Stimulated activated CD8-positive, alpha-beta memory T cell treated with anti-CD3 and anti-CD28 coated beads, Interleukin-2, amount 100 ng/mL, for 1 hour (primary cell): ENCODE measurements at places on chromosomes 5 and 9.

GRCh38 chr9:112200711-112201110, 25.6 kb upstream of the SUSD1 start:
- DNase-seq, result no peak

GRCh38 chr5:94407023-94407422, 211.4 kb downstream of the KIAA0825 start:
- DNase-seq, result no peak

- DNase-seq, result no peak
These were observed 107.6 kb downstream of the MUSK start for GRCh38 chr9:110776221-110776620.

GRCh38 chr9:96293498-96294158, 8.3 kb downstream of the HSD17B3 start:
- no peak for DNase-seq

- no peak for DNase-seq
These were observed 30.2 kb upstream of the DUSP1 start for GRCh38 chr5:172801179-172801671.

DNA sequence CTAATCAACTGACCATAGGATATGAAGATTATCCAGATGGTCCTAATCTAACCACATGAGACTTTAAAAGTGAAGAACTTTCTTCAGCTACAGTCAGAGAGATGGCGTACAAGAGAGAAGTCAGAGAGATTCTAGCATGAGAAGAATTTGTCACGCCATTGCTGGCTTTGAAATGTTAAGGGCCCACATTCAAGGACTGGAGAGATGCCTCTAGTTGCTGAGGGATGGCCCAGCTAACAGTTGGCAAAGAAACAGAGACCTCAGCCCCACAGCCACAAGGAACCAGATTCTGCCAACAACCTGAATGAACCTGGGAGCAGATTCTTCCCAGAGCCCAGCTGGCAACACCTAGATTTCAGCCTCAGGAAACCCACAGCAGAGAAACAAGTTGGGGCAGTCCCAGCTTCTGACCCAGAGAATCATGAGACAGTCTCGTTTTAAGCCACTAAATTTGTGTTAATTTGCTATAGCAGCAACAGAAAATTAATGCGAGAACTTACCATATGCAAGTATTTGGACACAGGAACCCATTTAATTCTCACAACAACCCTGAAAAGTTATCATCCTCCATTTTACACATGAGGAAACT, 132.0 kb downstream of the MLLT3 start:
- DNase-seq, result no peak

DNA sequence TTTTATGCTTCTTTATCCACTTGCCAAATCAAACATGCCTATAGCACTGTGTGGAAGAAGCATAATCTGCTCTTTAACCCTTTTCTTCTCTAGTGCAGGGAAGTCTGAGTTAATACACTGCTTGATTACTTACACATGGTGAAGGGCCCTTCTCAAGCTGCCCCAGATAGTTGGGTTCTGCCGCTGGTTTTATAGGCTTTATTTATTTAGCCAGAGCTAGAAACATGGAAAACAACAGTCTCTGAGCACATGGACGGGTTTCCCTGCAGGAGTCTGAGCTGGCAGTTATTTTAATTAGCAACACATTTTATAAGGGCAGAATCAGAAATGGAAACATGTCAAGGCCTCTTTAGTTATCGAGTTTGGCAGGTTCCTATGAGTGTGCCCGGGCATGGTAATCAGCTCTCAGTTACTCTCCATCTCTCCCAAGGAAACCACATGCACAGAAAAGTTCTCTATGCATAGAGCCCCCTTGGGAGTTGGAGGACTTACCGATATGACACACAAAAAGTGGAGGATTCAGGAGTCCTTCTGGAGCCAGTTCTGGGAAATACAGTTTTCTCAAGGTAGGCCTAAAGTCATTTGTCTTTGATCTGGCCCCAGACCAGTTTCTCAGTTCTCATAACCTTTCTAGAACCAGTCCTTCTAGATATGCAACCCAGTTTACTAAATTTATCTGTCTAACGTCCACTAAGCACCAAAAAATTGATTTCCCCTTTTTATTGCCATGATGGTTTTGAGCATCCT, 564.8 kb downstream of the ACTL7B start:
- no peak for DNase-seq

GRCh38 chr5:74641735-74642542, 1.4 kb upstream of the ENC1 start:
- no peak for DNase-seq

GRCh38 chr5:65867542-65868195, 58.7 kb upstream of the ERBIN start:
- no peak for DNase-seq

- DNase-seq, result no peak
These were observed 608.1 kb upstream of the ADAMTS16 start for GRCh38 chr5:4531756-4532704.

DNA sequence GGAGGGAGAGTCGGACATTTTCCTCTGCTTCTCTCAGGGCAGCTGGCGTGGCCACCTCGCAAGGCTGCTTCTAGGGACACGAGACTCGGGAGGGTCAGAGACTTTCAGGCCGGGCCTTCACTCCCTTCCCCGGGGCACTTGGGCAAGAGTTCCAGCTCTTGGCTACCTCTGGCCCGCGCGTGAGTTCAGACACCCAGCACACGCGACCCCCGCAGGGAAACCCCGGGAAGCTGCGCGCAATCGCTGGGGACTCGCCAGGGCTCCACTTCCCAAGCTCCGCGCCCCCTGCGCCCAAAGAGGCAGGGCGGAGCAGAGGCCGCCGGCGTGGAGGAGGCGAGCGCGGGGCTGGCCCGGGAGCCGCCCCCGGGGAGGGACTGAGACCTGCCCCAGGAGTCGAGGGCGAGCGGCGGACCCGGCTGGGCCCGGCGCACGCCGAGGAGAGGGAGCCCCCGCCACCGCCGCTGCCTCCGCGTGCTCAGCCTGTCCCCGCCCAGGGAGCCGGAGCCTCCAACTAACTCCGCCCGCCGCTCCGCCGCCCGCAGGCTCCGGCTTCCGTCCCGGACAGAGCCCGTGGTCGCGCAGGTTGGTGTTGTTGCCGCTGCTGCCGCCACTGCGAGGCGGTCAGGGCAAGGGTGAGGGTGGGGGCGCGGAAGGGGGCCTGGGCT, at the start of gene PAM:
TSS of gene PAM (plus strand) at position 539 of the 665 bp plus-strand sequence. CDS start 110,891 bp downstream, outside the sequence.
- peak; percentile 36 for DNase-seq

DNA sequence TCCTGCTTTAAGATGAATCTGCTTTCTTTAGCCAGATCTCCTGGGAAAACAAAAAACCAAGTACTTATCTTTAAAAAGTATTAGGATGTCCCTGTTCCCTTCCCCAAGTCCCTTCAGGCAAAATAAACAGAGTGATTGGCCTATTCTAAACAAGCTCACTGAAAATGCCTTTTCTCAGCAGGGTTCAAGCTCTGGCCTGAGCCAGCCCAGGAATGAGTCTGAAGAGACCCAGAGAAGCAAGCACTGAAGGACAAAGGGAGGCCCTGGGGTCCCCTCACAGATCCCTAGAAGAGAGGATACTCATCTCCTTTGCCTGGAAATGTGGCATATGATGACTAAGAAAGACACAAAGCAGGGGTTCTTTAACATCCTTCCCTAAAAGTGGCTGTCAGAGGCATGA, 66.8 kb upstream of the MAP1B start:
- DNase-seq, result no peak

GRCh38 chr5:43335681-43336080, 22.5 kb upstream of the HMGCS1 start:
- DNase-seq, result no peak

- DNase-seq, result no peak
These were observed 586.2 kb upstream of the ADAMTS16 start for GRCh38 chr5:4553978-4554377.

- no peak for DNase-seq
These were observed 66.6 kb downstream of the DEPDC1B start for GRCh38 chr5:60633341-60633740.

- DNase-seq, result no peak
These were observed 21.2 kb downstream of the RNF130 start for GRCh38 chr5:180050121-180050940.

DNA sequence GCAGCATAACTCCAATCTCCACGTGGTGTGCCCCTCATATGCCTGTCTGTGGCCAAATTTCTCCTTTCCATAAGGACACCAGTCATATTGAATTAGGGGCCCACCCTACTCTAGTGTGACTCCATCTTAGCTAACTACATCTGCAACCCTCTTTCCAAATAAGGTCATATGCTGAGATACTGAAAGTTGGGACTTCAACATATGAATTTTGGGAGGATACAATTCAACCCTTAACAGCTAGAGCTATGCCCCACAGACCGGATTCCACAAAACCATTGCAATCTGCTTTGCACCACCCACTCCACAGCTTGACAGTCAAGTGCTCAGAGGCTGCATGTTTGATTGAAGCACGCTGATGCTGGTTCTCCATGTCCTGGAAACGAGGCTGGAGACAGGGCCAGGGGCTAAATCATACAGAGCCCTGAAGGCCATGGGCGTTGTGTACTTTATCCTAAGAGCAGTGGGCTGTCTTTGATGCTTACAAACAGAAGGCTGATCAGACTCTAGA, 122.8 kb downstream of the MTX3 start:
- no peak for DNase-seq

- DNase-seq, result no peak
These were observed 31.1 kb downstream of the TUT7 start for GRCh38 chr9:86322973-86323644.

DNA sequence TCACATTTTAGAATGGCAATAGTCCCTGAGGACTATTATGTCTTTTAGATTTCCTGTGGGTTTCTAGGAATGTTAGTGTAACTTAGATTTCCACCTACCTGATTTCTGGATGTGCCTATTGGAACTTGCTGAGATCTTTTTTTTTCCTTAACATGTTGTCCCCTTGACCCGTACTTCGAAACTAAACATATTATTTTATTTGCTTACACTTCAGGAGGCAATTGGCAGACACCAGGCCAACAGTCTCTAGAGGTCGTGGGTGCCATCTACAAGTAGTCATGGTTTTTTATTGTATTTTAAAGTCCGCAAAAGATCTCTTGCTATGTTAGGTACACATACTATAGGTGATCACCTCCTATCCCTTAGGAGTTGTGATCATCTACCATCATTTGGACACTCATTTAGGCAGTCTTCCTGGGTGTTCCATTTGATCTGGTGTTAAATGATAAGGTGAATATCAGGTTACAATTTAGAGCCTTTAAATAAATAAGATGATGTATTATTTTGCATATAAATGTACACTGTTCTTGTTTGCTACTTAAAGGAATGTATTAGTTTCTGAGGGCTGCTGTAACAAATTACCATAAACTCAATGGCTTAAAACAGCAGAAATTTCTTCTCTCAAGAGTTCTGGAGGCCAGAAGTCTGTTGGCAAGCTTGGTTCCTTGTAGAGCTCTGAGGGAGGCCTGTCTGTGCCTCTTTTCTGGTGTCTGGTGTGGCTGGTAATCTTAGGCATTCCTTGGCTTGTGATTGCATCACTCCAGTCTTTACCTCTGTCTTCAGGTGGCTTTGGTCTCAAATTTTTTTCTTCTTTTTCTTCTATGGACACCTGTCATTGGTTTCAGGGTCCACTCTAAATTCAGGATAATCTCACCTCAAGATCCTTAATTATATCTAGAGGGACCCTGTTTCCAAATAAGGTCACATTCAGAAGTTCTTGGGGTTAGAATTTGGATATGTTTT, 64.8 kb downstream of the ZCCHC7 start:
- no peak for DNase-seq

GRCh38 chr9:91378695-91379127, 17.0 kb upstream of the AUH start:
- no peak for DNase-seq

DNA sequence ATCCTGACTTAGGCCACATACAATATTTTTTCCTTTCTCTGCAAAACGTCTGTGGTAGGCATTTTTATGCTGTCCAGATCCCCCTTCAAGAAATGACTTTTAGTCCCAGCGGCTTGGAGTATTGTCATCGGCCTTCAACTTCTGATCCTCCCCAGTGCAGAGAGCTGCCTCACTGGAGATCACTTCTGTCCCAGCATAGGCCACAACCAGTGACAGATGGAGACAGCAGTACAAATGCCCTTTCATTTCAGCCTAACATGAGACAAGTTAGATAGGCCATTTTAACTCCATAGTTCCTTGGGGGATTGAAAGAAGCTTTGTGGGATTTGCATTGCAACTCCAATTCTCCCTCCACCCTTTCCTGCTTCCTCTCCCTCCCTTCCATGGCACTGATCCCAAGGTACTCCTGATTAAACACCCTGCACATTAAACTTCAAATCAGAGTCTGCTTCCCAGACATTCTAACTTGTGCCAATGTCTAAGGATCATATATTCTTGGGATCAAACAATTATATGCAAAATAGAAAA, 3.2 kb upstream of the MAMDC2 start:
- DNase-seq, result no peak

- DNase-seq, result no peak
These were observed 41.7 kb downstream of the C5orf15 start for GRCh38 chr5:133926489-133927299.

- DNase-seq, result no peak
These were observed 7.4 kb upstream of the AMACR start for GRCh38 chr5:34015120-34015822.

- no peak for DNase-seq
These were observed 114.4 kb downstream of the DOCK2 start for GRCh38 chr5:169751490-169751889.

DNA sequence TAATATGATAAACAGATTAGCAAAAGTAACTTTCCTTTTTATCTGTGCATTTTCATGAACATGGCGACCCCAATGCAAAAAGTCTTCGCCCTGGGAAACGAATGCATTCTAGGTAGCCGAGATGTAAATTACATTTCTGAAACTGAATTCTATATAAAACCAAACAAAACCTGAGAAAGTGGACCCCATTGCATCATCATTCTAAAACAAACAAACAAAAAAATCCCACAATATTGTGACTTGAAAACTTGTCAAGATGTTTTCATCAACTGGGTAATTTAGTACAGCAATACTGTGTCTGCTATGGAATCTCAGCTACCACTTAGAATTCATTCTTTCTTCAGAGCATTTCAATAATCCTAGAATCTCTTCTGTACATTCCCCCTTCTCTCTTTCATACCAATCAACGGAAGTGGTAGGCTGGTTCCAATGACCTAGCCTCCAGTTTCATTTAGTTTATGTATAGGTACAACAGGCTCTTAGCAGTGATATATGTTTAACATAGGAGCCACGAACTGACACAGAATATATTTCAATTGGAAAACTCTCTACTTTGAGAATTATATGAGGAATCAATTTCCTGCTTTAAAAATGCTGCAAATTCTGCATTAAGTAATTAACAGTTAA, 85.6 kb downstream of the FBXW11 start:
- DNase-seq, result no peak

- no peak for DNase-seq
These were observed 159.1 kb upstream of the MAP1B start for GRCh38 chr5:71948206-71948605.

- DNase-seq, result no peak
These were observed 72.5 kb downstream of the ACTL7B start for GRCh38 chr9:108783326-108783725.
